ENCODE measurements at places on chromosomes 1 and 21.
A peak's percentile ranks its signal among the peaks of the same experiment; 100 is the strongest.

- no peak for DNase-seq
- peaks cover 5% of the 10 kb centered on the region for H3K36me3 ChIP-seq
- no peaks in the 10 kb centered on the region for H3K27me3 ChIP-seq
- peak overlapping the region; percentile 69 for H3K4me3 ChIP-seq
- H3K4me1 ChIP-seq = peaks cover 58% of the 10 kb centered on the region
Measured at GRCh38 chr1:192538407-192539296, 36.9 kb upstream of the RGS1 start.

DNA sequence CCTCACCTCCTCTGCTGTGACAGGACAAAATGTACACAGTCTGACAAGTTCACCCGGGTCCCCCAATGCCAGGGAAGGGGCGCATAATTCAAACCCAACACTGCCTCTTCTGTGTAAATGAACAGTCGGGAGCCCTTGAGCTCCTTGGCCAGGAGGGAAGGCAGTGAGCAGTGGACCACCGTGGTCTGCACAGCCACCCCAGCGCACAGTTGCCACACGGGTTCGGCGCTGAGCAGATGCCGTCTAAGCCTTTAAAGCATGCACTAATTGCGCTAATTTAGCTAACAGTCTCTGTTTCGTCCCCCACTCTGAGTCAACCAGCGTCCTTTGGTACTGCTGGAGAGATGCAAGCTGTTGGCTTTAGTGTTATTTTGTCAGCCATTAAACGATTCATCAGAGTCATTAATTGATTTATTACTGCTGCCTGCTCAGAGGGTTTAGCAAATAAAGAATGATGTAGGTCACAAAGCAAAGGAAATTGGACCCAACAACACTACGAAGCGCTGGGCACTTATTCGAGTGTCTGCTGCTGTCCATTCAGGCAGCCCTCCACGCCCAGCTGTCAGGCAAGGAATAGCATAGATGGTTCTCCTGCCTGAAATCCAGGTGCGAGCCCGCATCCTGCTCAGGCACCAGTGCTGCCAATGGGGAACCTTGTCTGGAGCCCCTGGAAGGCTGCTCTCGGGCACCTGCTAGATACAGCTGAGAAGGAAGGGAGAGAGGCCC, 91.5 kb downstream of the MRPL37 start:
- DNase-seq = no peak
- no peaks in the 10 kb centered on the region for H3K27me3 ChIP-seq
- H3K27ac ChIP-seq = no peak overlapping the region
- peaks cover 46% of the 10 kb centered on the region for H3K4me1 ChIP-seq

- no peaks in the 10 kb centered on the region for H3K4me1 ChIP-seq
- no peak for DNase-seq
- H3K27ac ChIP-seq = no peak overlapping the region
- H3K4me3 ChIP-seq = no peak overlapping the region
Measured at GRCh38 chr21:45866551-45866950, 115.0 kb upstream of the COL6A1 start.

GRCh38 chr1:167695756-167696561, 25.8 kb upstream of the MPZL1 start:
- no peak overlapping the region for H3K4me3 ChIP-seq
- H3K36me3 ChIP-seq = peaks cover 81% of the 10 kb centered on the region
- H3K4me1 ChIP-seq = peaks cover 2% of the 10 kb centered on the region
- H3K27me3 ChIP-seq = no peaks in the 10 kb centered on the region
- H3K27ac ChIP-seq = no peak overlapping the region

GRCh38 chr1:168824418-168825065, 95.5 kb upstream of the DPT start:
- DNase-seq = peak; percentile 45
- H3K36me3 ChIP-seq = no peaks in the 10 kb centered on the region
- no peak overlapping the region for H3K4me3 ChIP-seq

DNA sequence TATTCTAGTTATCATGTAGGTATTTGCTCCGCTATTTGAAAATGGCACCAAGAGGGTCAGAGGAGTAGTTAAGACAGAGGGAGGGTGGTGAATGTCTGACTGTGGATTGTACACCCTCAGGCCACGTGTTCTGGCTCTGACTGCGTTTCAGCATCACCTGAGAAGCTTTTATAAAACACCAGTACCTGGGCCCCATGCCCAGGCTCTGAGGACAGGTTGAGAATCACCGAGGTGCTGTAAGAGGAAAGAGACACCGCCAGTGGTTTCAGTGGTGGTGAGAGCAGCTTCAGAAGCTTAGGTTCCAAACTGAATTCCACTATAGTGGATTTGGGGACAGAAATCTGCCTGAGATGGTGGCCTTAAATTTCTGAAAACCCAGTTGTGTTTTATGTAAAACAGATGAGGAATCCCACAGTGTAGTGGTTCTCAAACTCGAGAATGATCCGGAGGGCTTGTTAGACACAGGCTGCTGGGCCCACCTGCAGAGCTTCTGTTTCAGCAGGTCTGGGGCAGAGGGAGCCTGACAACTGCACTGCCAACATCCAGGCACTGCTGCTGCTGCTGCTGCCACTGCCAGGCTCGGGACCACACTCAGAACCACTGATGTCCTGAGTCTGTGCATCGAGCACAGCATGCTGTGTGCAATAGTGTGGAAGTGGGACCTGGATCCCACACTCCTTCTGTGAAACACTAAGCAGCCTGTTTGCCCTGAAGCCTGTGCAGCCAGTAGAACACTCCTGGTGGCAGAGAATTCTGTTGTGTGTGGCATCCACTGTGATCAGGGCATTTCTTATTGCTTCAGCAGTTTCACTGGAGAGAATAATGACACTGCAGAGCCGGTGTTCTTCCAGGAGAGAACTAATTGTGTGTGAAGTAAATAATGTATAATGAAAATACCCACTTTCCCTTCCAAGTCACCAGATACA, 98.7 kb downstream of the SUSD4 start:
- H3K4me1 ChIP-seq = peaks cover 1% of the 10 kb centered on the region
- no peak overlapping the region for H3K27ac ChIP-seq
- peaks cover 1% of the 10 kb centered on the region for H3K27me3 ChIP-seq
- H3K36me3 ChIP-seq = no peaks in the 10 kb centered on the region
- no peak for DNase-seq

GRCh38 chr1:166383635-166384346, 217.0 kb upstream of the FAM78B start:
- peaks cover 3% of the 10 kb centered on the region for H3K27me3 ChIP-seq
- DNase-seq = no peak
- H3K27ac ChIP-seq = no peak overlapping the region
- H3K4me1 ChIP-seq = peaks cover 2% of the 10 kb centered on the region
- H3K36me3 ChIP-seq = no peaks in the 10 kb centered on the region

Data from T-helper 2 cell treated with Interferon-gamma antibody and Interleukin-4, amounts not matched to agents 5 μg/mL and 100 μg/mL, for 36 hours (primary cell).